ENCODE measurements at places on chromosomes 7 and 10.

DNA sequence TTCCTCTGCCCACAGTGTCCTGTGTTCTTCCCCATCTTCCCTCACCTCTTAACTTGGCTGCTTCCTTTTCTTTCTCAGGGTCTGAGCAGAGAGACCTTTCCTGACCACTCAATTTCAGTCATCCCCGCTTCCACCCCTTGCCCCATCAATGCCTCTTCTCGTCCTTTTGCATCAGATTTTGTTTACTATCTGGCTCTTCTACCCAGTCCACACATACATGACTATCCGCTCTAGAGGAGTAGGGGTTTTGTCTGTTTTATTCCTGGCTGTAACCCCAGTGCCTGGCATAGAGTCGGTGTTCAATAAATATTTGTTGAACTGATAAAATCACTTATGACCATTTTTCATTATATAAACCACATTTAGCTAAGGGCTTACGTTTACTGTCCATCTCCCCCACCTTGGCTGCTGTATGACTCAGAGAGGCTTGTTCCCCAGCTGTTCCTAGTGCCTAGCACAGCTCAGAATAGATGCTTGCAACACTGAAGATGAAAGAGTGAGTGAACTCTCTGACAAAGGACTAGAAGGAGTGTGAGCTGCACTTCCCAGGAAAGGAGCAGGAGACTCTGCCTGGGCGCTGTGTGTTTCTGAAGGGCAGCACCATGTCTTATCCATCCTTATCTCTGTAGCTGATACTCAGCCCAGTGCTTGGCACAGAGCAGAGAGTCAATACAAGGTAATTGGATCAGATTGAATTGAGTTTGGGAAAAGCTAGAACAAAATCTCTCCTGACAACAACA lies 21.9 kb downstream of the ARID5B start:
- DNase-seq: no peak

- DNase-seq: no peak
These were observed 173.1 kb downstream of the INHBA start for GRCh38 chr7:41529831-41530230.

GRCh38 chr7:134452419-134452838 lies 6.5 kb downstream of the AKR1B1 start:
- DNase-seq: no peak

- no peak for DNase-seq
These were observed 4.2 kb downstream of the SUN1 start for GRCh38 chr7:836429-836828.

- DNase-seq: no peak
These were observed 7.9 kb upstream of the FRAT1 start for GRCh38 chr10:97311111-97311626.

DNA sequence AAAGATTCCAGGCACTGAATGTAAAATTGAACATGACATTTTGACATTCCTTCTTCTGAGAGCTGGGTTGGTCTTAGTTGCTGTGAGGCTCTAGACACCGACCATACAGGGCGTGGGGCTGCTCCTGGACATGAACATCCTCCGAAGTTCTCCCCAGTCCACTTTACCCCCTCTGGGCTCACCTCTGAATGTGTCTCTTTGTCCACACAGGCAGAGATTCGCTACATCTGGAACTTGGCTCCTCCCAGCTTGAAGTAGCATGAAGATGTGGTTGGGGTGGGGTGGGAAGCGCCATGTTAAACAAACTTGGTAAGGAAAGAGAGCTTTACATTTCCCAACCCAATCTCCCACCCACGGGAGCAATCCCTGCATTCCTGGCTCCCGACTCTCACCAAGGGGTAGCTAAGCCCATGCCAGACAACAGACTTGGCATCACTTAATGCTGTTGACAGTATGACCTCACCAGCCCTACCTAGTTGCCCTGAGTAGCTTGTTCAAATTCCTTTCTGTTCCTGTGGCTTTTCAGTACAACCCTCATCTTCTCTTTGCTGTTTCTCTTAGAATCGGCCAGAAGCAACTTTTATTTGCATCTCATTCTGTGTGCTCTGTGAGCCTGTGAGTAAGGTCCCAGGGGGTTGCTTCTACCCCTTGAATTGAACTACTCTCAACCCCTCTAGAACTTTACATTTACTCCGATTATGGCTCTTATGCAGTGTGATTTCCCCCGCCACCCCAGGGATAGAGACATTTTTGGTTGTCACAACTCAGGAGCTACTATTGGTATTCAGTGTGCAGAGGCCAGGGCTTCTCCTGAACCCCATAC lies 211.4 kb downstream of the SEC23IP start:
- DNase-seq: no peak

DNA sequence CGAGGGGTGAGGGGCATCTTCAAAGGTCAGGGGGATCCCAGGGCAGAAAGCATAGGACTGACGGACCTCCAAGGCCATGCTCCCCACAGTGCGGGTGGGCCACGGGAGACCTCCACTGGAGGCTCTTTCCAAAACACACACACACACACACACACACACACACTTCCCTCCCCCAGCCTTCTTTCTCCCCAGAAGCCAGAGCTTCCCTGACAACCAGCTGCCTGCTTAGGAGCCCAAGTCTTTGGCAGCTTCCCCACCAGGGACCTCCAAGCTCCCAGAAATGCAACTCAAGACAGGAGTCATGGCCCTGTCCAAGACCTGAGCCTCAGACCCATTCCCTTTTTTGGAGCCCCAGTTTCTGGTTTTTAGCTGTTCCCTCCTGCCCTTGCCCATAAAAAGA lies 710 bp upstream of the C10orf105 start:
- DNase-seq: no peak

GRCh38 chr7:66899552-66900280 lies 21.3 kb upstream of the TMEM248 start:
- no peak for DNase-seq

DNA sequence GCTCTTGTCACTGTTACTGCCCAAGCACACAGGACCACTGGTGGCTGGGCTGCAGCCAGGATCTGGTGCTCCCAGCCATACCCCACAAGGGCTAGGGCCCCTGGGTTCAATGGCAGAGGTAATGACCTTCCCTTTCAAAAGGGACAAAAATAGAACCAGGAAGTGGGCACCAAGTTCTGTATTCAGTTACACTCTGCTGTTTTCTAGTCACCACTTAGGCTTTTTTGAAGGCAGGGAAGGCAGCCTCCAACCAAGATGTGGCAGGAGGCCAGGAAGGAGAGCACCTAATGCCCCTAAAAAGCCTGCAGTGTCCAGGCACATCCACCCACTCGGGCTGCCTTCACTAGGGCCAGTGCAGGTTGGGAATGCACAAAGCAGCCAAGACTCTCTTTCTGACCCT lies 47.8 kb downstream of the NOD1 start:
- DNase-seq: no peak

DNA sequence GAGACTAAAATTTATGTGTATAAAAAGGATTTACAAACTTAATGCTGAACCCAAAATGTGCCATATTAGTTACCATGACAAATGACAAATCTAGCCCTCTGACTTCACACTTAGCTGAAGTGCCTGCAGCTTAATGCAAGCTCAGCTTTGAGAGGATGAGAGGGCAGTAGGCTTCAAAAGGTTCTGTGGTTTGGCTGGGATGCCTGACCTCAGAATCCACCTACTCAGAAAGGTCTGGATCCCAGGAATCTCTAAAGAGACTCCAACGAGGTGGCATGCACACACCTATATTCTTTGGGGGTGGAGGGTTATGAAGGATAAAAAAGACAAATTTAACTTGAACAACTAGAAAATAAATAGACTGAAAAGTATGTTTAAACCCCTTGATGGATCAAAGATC lies 213.4 kb downstream of the TAX1BP1 start:
- DNase-seq: no peak

DNA sequence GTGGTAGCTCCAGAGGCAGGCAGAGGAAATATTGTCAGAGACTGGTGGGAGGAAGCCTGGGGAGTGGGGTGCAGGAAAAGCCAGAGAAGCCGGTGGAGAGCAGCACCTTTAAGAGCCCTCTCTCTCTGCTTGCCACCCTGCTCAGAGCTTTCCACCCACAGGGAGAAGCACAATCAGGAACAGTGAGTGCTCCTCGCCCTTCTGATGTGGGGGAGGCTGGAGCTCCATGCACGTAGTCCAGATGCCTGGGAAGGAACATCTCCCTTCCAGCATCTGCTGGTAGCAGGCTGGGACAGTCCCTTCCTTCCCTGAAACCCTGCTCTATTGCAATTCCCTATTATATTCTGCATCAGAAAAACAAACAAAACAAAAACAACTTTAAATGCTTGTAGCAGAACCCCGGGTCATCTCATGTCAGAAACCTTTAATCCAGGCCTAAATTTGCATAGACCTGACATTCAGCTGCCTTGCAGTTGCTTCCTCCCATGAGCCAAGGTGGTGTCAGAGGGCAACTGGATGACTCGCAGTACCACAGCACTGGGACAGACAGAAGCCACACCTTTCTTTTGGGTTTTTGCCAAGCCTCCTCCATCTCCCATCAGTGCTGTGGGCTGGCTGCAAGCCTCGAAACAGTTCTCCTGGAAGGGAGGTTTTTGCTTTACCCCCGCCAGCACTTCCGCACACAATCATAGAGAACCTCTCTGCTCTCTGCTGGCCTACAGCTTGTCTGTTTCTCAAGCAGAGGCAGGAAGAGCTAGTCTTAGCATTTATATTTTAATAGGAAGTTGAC lies 13.1 kb downstream of the AVPI1 start:
- DNase-seq: peak; percentile 65

- DNase-seq: no peak
These were observed 231.4 kb downstream of the BMPER start for GRCh38 chr7:34136698-34137097.

- DNase-seq: no peak
These were observed 3.2 kb downstream of the INSIG1 start for GRCh38 chr7:155300641-155301452.

- DNase-seq: no peak
These were observed 129.0 kb upstream of the NFE2L3 start for GRCh38 chr7:26022982-26023381.

GRCh38 chr10:36277459-36277858 lies 635.4 kb upstream of the FZD8 start:
- no peak for DNase-seq

- DNase-seq: no peak
These were observed 1.2 kb upstream of the SP8 start for GRCh38 chr7:20787660-20788419.

DNA sequence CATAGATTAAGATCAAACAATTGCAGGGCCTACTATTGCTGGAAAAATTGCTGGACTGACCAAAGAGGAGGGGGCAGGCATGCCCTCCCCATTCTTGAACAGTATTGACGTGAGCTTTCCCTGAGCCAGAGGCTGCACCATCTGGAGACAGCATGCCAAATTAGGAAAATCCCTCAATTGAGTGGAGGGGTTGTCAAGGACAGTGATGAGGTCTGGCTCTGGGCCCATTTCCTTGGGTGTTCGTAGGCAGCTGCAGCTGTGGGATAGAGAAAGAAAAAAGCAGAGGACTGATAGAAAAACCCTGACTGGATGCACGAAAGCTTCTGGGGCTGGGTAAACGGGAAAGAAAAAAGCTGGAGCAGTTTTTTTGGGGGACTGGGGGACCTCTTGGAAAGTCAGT lies 22.8 kb upstream of the ORC5 start:
- no peak for DNase-seq

DNA sequence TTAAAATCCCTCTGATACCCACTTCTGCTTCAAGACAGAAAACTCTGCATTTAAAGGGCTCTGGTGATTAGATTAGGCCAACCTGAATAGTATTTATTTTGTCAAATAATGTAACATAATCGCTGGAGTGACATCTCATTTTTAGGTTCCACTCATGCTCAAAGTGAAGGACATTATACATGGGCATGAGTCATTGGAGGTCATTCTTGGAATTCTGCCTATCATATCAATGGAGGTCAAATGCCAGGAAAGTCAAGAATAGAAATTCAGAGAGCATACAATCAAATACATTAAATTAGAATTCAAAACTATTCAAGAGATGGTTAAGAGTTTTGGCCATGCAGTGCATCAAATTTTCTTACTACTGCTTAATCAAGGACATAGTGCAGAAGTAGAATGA lies 50.8 kb upstream of the PRSS1 start:
- no peak for DNase-seq

DNA sequence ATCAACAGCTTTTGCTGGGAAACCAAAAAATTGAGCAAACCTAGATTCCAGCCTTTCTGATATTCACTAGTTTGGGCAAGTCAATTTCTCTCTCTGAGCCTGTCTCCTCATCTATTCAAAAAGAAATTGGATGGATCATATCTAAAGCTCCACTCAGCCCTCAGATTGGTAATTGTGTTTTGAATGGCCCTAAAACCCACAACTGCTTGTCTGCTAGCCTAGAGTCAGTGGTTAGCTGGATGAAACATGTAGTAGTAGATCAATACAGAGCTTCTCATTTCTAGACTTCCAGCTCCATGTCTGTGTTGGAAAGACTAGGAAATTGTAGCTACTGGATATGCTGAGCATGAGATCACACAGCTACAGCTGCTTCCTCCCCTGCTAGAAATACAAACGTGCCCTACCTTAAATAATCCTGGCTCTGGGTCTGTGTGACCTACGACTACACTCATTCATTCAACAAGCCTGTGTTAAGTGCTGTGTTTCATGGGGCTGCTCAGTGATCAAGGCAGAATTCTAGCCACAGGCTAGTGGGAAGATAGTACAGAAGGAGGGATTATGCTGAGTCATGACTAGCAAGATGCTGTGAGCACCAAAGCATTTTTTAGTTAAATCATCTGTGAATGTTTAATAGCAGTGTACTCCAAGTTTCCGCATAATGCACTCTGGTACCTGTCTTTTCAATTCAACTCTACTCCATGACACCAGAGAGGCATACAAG lies 15.7 kb downstream of the DNTT start:
- DNase-seq: no peak

- DNase-seq: no peak
These were observed at the start of gene SPAG6 for GRCh38 chr10:22345301-22346095. TSS of gene SPAG6 (plus strand) at chr10:22345496. CDS start at chr10:22345612, 116 bp downstream.

DNA sequence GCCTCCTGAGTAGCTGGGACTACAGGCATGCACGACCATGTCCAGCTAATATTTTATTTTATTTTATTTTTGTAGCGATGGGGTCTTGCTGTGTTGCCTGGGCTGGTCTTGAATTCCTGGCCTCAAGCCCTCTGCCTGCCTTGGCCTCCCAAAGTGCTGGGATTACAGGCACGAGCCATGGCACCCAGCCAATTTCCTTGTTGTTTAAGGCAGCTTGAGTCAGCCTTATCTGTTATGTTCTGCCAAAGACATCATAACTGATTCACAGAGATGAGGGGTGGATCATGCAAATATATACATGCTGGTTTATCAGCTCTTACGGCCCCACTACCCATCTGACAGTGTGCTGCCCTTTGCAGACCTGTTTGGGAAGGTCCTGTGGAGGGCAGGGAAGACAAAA lies 826.7 kb downstream of the TYW1 start:
- peak; percentile 53 for DNase-seq

DNA sequence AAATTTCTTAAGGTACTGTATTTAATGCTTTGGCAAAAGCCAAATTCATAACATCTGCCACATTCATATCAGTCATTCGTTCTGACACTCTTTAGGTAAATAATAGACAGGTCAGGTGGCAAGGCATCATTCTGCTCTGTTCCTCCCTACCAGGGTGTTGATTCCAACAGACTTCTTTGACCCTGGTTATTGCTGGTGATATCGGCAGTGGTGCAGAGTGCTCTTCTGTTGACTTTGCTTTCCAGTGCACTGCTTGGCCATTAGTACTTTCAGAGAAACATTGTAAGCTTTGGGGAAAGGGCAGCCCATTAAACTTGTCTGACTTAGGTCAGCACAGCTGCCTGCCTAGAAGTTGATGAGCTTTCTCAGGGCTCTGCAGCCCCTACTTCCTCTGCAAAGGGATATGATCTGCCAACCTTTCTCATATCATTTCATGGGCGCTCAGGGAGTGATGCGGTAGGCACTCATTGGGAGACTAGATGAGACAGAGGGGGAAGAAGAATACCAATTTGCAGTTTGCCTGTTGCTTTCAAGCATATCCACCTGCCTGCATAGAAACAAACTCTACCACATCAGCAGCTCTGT lies 139.3 kb downstream of the LRRC4 start:
- no peak for DNase-seq

GRCh38 chr10:51574248-51575048 lies 124.9 kb downstream of the CSTF2T start:
- no peak for DNase-seq
